ENCODE measurements at places on chromosomes 1 and 21.

GRCh38 chr1:197814306-197814705 lies 39.0 kb upstream of the DENND1B start:
- no peak for DNase-seq

GRCh38 chr1:234698686-234699085 lies 88.7 kb upstream of the IRF2BP2 start:
- DNase-seq = no peak

DNA sequence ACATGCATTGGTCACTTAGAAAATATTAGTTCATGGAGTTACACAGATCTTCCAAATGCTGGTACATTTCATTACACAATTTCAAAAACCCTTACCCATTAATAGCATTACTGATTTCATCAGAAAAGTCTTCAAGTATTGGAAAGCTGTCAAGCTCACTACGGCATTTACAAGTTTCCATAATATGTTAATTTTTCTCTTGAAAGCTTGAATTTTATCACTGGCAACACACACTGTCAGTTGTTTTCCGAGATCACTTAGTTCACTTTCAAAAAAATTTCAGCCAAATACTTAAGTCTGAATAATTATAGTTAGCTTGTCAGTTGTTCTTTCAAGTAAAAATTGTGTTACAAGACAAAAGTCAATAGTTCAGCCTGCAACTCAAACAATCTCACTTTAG lies 18.0 kb downstream of the ASTN1 start:
- no peak for DNase-seq

DNA sequence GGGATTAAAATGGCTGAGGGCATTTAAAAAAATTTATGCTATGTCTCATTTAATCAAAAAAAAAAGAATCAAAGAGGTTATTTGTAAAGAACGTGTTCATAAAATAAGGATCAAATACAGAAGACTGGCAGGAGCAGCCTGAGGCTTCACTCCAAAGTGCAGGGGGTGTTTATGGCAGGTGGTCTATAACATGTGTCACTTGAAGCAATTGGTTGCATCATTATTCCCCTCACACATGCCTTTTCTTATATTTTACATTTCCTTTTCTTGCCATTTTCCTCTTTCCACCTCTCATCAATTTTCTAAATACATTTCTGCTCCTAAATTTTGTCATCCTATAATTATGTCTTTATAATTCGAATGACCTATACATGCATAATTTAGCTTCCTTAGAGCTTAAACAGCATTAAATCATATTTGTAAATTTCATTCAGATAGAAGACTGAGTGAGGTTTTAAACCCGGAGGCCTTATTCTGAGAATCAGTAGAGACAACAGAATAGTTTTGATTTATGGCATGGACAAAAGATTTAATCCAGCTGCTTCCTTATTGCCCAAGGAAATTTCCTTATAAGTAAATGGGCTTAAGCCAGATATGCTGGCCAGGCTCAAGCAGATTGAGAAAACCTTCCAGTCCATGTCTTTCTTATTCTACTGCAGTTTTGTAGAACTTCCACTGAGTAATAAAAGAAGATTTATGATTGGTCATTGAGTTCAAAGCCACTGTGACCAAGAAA lies 322.8 kb downstream of the TGFB2 start:
- DNase-seq = no peak

DNA sequence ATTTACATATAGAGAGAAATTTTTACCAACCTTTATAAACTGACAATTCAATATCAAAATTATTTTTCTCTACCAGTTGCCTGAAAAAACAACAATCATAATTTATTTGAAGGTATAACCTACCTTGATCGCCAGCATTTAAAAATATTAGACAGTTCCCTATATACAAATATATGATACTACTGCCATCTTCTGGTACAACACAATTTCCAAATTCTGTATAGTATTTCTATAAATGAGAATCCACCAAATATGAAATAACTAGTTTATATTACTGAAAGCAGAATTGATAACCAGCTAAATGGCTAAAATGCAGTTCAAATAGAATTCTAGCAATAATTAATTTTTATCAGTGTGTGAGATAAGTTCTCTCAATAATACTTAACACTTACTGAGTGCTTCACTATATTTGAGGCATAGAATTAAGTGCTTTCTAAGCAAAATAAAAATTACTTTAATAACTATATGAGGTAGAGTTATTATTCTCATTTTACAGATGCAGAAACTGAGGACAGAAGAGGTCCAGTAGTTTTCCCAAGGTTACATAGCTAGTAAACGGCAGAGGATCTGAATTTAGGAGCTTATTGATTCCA lies 75.6 kb downstream of the PIGK start:
- no peak for DNase-seq

DNA sequence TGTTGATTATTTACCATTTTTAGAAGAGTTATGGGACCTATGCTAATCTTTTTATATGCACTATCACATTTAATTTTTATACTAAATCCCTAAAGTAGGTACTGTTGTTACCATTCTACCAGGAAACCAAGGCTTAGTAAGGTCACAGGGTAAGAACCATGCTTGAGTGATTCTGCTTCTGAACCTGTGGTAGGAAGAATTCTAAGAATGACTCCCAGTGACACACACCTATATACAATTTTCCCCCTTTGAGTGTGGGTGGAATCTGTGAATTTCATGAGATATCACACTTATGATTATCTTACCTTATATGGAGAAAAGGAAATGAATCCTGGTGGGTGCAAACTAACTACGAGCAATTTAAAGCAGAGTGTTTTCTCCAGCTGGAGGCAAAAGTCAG lies 391.0 kb downstream of the USH2A start:
- DNase-seq = no peak

GRCh38 chr1:6360517-6361070 lies 33.0 kb downstream of the ACOT7 start:
- DNase-seq = no peak

- DNase-seq = no peak
Measured at GRCh38 chr1:27656157-27656893, 15.7 kb downstream of the IFI6 start.

DNA sequence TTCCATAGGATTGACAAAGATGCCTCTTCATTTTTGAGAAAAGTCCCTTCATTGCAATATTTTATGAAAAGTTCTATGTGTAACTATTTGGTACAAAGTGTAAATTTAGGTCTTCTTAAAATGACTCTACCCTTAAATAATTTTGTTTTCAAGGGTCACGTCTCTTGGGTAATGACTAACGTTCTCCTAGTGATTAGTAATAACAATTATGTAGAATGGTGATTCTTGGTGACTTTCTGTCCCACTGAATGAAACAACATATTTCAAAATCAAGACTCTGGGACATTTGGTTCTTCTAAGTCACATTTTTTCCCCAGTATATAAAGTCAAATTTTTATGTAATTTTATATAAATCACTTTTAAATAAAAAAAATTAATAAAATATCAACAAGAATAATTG lies 277.5 kb upstream of the ADAMTS5 start:
- no peak for DNase-seq

DNA sequence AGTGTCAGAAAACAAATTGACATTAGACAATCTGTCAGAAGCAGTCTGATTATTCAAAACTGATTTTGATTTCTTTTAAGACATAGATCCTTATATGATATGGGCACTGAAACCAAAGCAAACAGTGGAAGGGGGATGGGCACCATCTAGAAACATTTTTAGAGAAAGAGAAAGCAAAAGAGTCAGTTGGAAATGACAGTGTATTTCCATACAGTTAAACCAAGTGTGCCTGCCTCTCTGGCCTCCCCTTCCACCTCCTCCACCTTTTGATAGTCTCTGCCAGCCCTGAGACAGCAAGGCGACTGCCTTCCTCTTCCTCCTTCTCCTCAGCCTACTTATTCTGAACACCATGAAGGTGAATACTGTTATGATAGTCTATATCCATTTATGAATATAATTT lies 949.7 kb downstream of the AMY1C start:
- no peak for DNase-seq

DNA sequence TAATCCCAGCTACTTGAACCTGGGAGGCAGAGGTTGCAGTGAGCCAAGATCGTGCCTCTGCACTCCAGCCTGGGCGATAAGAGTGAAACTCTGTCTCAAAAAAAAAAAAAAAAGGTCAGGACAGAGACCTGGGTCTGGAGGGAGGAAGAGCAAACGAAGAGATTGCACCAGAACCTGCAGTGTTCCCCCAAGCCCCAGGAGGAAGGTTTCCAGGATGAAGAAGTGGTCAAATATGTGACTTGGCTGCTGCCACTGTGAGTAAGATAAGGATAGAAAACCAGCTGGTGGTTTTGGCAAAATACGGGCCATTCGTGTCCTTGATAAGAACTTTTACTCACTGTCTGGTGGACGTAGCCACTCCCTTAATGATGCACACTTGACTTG lies 42.2 kb downstream of the CLDN14 start:
- DNase-seq = no peak

- no peak for DNase-seq
Measured at GRCh38 chr1:194568610-194569009, 1382.2 kb upstream of the B3GALT2 start.

- DNase-seq = no peak
Measured at GRCh38 chr1:38777464-38777957, 82.1 kb downstream of the RRAGC start.

DNA sequence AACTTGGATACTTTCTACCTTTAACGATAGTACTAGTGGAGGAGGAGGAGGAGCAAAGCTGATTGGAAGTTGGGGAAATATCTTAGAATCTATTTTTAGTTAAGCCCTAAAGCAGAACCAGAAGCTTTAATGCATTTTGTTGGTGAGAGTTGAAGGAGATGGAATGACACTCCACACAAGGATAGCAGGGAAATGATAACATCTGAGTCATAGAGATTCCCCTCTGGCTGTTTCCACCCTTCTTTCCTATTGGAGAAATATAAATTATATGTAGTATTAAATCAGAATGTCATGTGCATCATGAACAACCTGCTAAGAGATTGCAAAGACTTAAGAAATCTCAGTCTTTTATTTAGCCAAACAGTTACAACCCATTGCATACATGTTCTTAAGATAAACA lies 1357.7 kb downstream of the NCAM2 start:
- no peak for DNase-seq

DNA sequence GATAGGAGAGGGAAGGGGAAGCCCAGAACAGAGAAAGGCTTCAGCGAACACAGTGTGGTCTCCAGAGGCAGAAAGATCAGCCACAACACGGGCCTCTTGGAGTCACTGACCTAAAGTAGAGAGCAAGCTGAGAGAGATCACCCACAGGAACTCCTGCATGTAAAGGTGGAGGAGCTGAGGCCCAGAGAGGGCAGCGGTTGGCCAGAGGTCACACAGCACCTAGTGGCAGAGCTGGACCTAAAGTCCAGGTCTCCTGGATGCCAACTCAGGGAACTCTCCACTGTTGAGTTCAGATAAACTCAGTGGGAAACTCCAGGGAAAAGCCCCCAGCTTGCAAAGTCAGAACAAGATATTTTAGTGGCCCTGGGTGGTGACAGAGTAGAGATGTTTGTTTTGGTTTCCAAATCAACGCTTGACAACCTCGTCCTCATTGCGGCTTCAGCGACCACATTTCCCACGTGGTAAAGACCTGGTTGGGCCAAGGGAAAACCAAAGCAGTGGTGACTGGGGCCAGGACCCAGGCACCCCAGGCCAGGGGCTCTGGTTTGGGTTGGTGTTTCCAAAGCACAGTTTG lies 4.6 kb downstream of the IFFO2 start:
- DNase-seq = no peak

GRCh38 chr1:48691429-48692001 lies 85.2 kb downstream of the BEND5 start:
- no peak for DNase-seq

- DNase-seq = no peak
Measured at GRCh38 chr1:212982430-212983152, 32.2 kb downstream of the VASH2 start.

GRCh38 chr1:228547464-228547792 lies 60.2 kb downstream of the RNF187 start:
- no peak for DNase-seq

DNA sequence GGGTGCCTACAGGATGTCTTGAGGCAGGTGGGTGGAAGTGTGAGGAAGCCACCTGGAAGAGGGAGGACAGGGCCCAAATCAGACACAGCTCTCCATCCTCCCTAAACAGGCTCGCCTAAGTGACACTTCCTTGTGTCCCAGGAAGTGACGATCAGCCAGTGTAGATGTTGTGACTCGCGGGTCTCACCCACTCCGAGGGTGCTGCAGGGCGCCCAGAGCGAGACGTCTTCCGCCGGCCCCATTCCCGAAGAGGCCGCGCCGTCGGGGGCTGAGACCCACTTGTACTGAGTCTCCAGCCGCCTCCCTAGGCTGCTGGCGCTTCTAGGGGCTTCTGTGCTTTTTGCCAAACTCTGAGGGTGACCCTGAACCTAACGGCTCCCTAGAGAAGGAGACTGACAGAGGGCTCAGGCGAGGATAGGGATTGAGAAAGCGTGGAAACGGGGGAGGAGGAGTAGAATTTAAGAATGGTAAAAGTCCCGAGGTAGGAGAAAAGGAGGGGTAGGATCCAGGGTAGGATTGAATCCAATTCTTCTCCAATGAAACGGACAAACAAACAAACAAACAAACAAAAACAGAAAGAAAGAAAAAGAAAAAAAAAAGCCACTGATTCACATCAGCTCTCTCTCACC lies 543 bp upstream of the MARK1 start:
- DNase-seq = no peak

DNA sequence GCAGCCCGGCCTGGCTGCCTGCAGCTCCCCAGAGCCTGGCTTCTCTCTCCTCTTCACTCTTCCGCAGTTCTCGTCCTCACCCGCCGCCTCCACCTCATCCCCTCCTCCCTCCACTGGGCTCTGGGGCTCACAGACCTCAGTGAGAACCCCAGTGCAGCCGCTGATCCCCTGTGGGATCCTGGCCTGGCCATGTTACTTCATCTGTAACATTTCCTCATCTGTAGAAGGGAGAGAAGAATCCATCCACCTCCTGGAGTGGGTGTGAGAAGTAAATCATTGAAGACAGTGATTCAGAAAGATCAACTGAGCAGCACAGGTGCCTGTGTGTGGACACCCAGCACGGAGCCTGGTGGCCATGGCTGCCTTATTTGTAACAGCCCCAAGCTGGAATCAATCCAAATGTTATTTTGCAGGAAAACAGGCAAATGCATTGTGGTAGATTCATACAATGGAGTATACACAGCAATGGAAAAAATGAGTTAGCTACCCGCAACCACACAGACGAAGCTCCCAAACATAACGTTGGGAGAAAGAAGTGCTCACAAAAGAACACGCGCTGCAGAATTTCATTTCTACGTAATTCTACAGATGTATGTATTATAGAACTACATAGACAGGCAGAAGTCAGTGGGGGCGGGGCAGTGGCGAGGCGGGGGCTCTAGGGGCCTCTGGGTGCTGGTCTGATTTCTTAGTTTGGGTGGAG lies 8.7 kb downstream of the LAPTM5 start:
- DNase-seq = no peak

DNA sequence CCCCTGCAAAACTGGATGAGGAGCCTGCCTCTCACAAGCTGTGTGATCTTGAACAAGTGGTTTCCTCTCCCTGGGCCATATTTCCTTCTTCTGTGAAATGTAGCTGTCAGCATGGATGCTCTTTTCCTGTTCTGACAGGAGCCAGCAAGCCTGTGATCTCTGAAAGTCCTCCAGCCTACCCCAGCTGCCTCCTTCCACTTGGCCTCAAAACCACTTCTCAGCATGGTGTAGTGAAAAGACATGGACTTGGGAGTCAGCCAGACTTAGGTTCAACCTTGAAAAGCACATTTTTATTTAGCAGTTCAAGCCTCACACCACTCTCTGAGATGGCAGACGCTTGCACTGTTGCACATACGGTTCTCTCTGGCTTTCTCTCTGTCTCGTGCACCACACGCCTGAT lies 292.9 kb upstream of the DUSP10 start:
- no peak for DNase-seq

GRCh38 chr1:90706437-90707362 lies 10.4 kb downstream of the BARHL2 start:
- DNase-seq = no peak
